ENCODE measurements at places on chromosomes 16 and 17. TPM values are rescaled to one million over a fixed set of nuclear protein-coding genes. Genes with fewer than 3 reads are reported as not detected.

GRCh38 chr17:36203335-36203734 lies 6.8 kb upstream of the CCL3L1 start:
- DNase-seq, result no peak

CD7 gene
- not detected for total RNA-seq

SECTM1 gene
- total RNA-seq, result 10.6 TPM

DNA sequence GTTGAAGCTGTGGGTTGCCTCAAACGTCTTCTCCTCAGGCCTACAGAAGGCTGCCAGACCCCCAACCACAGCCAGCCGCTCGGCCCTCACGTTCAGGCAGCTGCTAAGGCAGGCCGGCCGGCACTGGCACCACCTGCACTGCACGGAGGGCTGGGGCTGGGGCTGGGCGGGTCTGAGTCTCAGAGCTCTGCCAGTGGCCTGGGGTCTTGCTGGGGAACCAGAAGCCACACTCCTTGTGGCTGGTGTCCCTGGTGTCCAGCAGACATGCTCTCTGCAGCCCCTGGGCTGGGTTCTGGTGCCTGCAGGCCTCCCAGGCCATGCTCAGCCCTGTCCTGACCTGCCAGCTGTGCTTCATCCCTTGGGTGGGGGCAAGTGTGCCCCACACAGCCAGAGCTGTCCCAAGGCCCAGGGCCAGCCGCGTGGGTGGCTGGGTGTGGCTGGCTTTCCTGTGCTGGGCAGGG lies 42.0 kb downstream of the BAHCC1 start:
- DNase-seq, result no peak

- DNase-seq, result no peak
These were observed 460.6 kb downstream of the KCNJ2 start for GRCh38 chr17:70629902-70630301.

FBXL16 gene
- total RNA-seq, result 1.1 TPM

DNA sequence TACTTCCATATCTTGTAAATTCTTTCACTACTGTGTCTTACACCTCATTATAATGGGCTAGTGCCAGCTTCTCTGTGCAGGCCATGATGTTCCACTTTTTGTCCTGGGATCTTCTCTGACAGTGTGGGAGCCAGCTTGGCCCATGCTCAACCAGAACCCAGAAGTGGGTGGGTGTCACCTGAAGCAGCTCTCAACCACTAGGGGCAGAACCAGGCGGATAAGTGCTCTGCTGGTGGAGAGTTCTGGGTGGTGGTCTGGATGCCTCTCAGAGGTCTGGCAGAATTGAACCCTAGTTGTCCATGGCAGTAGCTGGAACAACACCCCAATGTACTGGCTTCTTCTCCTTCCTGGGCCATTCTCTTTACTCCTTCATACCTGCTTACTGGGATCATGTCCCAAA lies 254.1 kb upstream of the N4BP1 start:
- DNase-seq, result no peak

GRCh38 chr17:42378959-42379594 lies 9.2 kb downstream of the STAT3 start:
- DNase-seq, result no peak

SLC35G6 gene
- not detected for total RNA-seq

DNA sequence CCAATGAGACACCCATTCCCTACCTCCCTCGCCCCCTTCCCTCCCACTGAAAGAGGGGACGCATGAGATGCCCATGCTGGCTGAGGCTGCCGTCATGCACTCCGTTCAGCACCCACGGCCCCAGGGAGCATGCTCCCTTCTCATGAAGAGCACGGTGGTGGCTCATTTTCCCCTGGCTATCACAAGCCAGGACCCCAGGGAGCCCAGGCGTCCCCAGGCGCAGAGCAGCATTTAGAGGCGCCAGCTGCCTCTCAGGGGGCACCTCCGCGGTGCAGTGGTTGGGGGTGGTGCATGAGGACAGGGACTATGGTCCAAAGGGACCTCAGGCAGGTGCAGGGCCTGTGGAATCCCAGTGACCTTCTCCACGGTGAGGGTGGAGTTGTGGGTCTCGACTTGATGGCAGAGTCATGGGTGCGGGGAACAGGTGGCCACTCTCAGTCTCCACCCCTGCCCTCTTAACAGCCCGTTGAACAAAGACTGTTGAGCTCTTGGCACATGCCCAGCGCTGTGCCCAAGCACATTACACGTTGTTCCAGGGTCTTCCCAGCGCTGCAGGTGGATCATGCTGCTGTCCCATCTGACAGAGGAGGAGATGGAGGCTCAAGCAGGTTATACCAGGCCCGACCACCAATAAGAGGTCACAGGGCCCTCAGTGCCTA lies 13.6 kb downstream of the KIF19 start:
- no peak for DNase-seq

Measured in adrenal gland (tissue), 19 donors.